ENCODE measurements at places on chromosomes 2 and 18.

DNA sequence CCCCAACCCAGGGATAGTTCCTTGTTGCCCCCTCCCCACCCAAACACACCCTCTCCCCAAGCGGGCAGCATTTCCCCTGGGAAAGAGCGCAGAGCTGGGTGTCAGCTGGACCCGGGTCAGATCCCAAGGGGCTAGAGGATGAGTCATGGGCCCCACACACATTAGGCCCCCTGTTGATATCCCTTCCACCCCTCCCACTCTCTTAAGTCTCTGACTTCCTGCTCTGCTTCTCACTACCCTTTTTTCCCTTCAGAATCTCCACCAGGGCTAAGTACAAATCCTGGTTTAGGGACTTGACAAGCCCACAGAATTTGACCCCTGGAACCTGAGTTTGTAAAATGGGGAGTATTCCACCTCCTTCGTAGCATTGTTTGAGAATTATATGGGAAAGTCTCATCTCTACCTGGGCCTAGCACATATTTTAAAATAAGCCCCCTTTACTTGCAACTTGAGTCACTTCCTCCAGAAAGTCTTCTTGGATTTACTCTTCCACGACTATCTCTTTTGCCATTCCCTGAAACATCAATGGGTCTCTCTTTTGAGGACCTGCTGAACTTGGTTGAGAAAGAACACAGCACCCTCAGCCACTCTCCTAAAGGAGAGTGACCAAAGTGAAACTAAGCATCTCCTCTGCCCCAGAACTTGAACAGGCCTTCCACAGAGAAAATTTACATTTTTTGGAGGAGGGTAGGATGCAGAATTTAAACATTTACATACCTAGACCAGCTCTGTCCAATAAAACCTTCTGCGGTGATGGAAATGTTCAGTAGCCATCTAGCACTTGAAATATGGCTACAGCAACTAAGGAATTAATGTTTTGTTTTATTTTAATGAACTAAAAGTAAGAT is 4.7 kb downstream of the RTKN start:
- ATAC-seq, result no peak

DNA sequence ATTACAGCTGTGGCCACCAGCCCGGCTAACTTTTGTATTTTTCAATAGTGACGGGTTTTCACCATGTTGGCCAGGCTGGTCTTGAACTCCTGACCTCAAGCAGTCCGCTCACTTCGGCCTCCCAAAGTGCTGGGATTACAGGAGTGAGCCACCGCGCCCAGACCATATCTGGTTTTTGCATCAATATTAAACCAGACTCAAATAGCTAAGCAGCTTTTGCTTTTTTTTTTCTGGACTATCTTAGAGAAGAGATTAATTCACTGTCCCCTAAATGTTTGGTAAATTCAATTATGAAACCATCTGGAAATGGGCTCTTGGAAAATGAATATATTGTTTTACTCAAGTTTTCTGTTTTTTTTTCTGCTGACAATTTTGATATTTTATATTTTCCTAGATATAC is 183.7 kb downstream of the DOK6 start:
- no peak for ATAC-seq

GRCh38 chr2:236704887-236705286 is 135.3 kb downstream of the ACKR3 start:
- no peak for ATAC-seq

DNA sequence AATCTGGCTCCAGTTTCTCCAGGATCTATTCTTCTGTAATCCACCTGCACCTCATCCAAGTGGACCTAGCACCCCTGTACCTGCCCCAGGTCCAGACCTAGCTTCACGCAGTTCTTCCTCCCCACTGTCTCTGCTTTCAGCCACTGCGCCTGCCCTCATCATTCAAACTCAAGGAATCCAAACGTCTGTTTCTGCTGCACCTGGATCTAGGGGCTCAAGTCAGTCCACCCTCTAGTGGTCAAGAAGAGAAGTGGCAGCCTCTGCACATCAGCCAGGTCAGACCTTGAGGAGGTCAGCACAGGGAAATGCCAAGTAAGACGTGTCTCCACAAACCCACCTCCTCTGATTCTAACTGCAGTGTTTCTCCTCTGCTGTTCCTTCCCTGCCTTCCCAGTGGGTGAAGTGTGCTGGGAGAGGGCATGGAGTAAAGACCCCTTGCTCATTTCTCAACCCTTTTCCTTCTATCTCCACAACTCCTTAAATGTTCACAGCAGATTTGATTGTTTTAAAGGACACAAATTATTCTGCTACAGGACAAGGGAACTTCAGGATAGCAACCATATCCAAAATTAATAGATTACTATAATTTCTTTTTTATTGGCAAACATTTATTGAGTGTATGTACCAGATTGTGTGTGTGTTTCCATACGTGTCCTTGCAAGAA is 8.6 kb upstream of the RNF152 start:
- peak; percentile 69 for ATAC-seq

DNA sequence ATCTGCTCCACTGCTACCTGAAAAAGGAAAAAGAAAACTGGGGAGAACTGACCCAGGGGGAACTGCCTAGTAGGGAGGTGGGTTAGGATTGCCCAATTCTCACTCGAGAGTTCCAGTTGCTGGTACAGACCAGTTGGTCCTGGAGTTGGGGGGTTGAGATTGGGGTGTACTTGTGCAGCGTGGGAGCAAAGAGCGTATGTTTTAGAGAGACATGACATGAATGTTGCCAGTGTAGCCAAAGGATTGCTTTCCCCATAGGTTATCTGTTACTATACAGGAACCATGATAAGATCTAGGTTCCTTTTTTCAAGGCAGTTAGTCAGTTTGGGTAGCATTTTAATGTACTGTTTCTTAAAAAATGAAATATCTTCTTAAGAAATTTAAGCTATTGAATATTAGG is 68.6 kb downstream of the APLF start:
- no peak for ATAC-seq

- ATAC-seq, result no peak
Measured at GRCh38 chr2:150607390-150607811, 119.9 kb upstream of the RND3 start.

- no peak for ATAC-seq
Measured at GRCh38 chr2:6924101-6924923, 7.1 kb downstream of the RNF144A start.

DNA sequence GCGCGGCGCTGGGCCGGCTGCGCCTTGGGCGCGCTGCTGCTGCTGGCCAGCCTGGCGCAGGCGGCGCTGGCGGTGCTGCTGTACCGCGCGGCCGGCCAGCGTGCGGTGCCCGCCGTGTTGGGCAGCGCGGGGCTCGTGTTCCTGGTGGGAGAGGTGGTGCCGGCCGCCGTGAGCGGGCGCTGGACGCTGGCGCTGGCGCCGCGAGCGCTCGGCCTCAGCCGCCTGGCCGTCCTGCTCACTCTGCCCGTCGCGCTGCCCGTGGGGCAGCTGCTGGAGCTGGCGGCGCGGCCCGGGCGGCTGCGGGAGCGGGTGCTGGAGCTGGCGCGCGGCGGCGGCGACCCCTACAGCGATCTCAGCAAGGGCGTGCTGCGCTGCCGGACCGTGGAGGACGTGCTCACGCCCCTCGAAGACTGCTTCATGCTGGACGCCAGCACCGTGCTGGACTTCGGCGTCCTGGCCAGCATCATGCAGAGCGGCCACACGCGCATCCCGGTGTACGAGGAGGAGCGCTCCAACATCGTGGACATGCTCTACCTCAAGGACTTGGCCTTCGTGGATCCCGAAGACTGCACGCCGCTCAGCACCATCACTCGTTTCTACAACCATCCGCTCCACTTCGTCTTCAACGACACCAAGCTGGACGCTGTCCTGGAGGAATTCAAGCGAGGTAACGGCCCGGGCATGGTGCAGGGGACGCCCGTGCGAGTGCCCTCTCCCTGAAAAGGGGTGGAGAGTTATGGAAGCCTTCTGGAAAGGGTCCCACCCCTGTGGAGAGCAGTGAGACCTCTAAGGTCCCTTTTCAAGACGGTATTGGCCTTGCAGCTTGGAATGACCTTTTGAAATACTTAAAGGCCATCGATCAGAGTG is 1.0 kb downstream of the CNNM3 start:
- no peak for ATAC-seq

DNA sequence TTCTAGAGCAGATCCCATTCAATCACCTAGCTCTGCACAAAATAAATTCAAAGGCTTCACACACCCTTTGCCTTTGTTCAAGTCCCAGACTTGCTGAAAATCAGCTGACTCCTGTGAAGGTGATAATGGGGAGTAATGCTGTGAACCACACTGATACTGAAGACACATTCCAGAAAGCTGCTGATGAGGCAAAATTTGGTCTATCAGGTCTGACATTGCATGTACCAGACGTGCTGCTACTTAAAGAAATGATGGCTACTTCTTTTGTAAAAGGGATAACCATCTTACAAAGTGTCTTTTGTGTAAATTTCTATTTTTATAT is 7.8 kb upstream of the CTIF start:
- no peak for ATAC-seq

DNA sequence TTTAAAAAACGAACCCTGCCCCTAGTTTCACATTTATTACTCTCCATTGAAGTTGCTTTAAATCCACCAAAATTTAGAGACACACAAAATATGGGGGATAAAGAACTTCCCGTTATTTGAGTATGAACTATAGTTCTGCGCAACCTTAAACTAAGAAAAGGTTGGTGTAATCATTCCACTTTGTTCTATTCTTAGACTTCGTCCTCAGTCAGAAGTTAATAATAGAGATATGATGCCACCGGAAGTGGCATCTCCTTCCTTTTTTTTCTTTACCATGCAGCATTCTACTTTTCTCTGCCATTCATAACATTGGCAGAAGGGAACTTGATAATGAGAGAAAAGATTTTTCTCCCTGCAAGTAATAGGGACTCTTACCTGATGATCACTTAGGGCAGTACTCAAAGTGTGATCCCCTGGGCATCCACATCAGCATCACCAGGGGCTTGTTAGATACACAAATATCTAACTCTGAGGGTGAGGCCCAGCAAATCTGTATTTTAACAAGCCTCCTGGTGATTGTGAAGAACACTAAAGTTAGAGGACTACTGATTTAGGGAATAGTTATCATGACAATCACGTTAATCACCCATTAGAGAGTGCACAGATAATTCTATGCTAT is 147.7 kb upstream of the DTNA start:
- ATAC-seq, result no peak

DNA sequence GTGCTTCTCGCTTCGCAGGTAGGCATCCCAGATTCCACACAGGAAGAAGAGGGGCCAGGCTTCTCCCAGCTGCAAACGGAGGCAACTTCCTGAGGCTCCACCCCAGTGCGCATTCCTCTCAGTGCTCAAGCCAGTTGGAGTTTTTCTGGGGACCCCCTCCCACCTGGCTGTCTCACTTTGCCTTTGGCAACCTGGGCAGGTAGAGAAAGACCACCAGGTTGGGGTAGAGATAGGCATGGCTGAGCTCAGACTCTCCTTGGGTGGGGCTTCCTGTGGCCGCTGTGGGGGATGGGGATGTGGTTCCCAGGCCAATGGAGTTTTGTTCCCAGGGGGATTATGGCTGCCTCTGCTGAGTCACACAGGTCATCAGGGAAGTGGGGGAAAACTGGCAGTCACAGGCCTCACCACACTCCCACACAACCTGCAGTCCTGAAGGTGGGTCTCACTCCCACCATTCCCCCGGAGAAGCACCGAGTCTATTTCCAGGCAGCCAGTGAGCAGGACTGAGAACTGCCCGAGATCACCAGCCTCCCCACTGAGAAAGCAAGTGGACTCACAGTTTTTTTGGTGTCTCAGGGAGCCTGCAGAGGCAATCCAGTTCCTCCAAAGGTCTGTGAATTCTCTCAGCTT is 38.1 kb downstream of the SLC39A10 start:
- no peak for ATAC-seq
